HL-60 (cell line): ENCODE measurements at places on chromosomes 7 and 10.

DNA sequence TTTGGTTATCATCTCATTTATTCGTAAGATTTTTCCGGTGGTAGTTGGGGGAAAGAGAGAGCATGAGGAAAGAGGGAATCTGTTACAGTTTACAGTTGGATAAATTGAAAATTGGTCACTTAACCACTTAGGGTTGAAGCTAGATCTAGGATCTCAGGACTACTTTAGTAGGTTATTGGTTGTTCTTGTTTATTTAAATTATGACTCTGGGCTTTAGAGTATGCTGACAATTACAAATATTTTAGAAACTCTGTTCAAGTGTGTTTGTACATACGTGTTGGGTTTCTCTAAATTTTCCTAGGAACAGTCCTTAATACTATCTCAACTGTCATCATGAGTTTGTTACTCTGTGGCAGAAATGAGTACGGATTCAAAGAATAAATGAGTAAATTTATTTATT lies 48.6 kb upstream of the STRIP2 start:
- no peak for DNase-seq

- no peak for DNase-seq
Measured at GRCh38 chr10:93993782-93994437, at the start of gene PLCE1. Gene PLCE1 (plus strand): TSS chr10:93993931. CDS start chr10:94031047, 37,116 bp downstream.

DNA sequence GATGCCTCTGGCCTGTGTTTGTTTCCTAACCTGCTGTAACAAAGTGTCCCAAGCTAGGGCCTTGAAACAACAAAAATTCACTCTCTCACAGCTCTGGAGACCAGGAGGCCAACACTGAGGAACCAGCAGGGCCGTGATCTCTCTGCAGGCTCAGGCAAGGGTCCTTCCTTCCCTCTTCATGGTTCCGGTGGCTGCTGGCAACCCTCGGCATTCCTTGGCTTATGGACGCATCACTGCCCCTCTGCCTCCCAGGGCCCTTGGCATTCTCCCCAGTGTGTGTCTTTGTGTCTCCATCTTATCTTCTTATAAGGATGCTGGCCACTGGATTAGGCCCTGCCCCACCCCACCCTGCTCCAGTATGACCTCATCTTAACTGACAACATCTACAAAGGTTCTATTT lies 17.0 kb downstream of the CNPY1 start:
- DNase-seq = no peak

GRCh38 chr7:40419806-40420205 lies 285.0 kb downstream of the SUGCT start:
- no peak for DNase-seq
